ENCODE measurements at places on chromosomes 13 and 19.

DNA sequence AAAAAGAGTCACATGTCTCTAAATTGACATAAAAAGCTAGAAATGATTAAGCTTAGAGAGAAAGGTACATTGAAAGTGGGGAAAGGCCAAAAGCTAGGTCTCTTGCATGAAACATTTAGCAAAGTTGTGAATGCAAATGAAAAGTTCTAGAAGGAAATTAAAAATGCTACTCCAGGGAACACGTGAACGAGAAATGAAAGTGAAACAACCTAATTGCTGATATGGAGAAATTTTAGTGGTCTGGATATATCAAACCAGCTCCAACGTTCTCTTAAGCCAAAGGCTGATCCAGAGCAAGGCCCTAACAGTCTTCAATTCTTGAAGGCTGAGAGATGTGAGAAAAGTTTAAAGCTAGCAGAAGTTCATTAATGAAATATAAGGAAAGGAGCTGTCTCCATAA, 419.8 kb downstream of the SLITRK6 start:
- no peak for DNase-seq

- no peak for DNase-seq
Measured at GRCh38 chr19:23772675-23773063, 14.0 kb upstream of the ZNF681 start.

- no peak for DNase-seq
Measured at GRCh38 chr13:25288966-25289365, 1.7 kb upstream of the MTMR6 start.

DNA sequence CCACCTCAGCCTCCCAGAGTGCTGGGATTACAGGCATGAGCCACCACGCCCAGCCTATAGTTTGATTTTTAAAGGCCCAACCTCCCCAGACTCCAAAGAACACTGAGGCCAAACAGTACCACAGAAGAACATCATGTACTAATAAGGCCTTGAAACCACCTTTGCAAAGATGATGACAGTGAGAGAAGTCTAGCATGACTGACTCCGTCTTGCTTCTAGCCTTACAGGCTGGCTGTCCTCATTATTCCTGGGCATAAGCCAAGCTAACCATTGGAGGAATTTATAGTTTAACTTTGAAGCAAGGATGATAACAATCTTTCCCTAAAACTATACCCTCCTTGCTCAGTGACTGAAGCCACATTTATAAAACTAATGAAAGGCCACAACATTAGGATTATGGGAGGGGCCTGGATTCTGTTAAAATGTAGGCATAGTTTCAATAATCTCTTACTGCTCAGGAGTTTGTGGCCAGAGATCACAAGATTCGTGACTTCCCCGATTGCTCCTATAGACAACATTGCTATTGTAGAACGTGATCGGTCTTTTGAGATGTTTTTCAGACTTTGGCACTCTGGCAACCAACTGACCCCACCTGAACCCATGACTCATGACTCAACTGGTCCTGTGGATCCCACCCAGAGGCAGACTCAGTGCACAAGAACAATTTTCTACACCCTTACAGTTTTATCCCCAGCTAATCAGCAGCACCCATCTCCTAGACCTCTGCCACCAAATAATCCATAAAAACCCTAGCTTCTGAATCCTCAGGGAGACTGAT, 17.6 kb downstream of the GPR42 start:
- DNase-seq: no peak

DNA sequence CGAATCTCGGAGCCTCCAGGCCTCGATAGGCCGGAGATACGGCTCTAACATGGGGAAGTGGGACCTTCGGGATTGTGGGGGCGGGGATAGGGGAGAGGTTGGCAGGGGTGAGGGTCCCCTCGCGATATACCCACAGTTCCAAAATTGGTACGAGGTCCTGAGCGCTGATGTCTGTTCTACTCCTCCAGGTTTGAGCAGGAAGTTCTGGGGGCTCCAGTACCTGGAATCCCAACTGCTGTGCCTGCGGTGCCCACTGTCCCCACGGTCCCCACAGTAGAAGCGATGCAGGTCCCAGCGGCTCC, 447 bp downstream of the RBM42 start:
- DNase-seq: no peak
